Eye (tissue), 1 donor: ENCODE measurements at places on chromosomes 11 and 22.

DNA sequence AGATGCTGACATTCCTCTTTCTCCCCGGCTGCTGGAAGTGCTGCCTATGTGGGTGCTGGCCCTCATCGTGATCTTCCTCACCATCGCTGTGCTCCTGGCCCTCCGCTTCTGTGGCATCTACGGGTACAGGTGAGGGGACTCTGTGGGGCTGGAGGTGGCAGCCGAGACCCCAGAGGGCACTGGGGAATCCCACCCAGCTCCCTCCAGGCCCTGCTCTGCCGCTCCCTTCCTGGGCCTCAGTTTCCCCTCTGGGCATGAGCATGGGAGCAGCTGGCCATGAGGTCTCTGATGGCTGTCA, 21.8 kb downstream of the CSF2RB start:
- no peak for DNase-seq

DNA sequence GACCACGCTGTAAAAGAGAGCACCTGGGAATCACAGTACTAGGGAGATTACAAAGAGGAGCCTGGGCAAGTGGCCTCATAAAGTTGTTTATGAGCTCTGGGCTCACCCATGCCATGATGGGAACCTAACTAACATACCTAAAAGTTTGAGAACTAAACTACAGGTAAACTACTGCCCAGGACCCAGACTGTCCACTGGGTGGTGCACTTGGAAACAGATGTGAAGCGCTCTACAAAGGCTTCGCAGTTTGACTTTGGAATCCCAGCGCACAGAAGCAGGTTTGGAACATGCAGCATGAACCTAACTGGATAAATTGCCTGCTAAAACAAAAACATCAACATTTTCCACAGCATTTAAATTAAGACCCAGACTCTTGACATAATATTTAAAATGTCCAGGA, 418.6 kb downstream of the FAM181B start:
- DNase-seq = peak; percentile 48

GRCh38 chr11:31160504-31161422, 208.8 kb downstream of the DCDC1 start:
- DNase-seq = peak; percentile 57

- no peak for DNase-seq
Measured at GRCh38 chr11:73869332-73869949, 7.2 kb downstream of the COA4 start.

DNA sequence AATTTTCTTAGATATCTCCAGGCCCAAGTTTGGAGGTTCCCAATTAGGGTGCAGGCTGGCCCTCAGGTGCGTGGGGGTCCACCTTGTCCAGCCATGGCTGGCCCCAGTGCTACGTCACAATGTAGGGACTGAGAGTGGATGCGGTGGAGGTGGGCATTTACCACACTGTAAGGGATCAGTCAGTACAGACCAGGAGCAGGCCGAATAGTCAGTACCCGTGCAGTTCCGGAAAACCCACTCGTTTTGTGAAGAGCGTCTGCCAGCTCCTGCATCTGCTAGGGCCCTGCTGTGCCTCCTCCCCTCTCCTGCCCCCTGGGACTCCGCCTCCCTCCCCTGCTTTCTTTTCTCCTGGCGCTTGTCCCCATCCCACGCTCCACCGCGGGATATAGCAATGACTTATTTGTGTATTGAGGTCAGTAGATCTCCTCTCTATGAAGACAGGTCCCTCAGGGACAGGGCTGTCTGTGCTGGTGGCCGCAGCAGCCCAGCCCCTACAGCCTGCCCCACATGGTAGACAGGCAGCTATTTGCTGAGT, 50.4 kb upstream of the SEPTIN5 start:
- peak; percentile 83 for DNase-seq

DNA sequence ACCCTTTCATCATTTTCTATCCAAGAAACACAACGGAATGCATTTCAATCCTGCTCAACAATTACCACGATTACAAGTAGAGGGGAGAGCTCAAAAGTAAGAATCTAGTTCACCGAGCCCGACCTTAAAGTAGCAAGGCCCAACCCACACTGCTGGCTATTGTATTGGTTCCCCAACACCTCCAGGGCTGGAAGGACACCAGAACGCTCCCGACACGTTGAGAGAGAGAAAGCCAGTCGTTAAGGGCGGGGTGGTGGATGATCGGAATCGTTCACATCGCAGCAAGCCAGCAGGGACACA, 690 bp downstream of the CKAP5 start:
- no peak for DNase-seq

DNA sequence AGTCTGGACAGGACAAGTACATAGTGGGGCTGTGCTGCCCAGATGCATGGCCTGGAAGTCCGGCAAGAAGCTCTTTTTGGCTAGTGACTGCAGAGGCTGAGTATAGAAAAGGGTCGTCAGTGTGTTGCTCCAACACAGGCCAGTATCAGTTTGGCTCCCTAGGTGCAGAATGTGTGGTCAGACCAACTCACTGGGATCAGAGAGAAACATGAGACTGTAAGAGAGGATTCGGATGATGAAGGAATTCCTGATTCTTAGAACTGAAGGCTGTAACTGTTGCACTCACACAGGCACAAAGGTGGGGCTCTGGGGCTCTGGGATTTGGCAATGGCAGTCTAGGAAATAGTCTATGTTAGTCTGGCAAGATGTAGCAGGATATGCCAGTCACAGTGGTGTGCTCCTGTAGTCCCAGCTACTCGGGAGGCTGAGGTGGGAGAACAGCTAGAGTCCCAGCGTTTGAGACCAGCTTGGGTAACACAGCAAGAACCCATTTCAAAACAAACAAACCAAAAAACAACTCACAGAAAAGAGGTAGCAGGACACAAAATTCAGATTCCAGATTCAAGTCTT, 11.1 kb upstream of the UPB1 start:
- no peak for DNase-seq

DNA sequence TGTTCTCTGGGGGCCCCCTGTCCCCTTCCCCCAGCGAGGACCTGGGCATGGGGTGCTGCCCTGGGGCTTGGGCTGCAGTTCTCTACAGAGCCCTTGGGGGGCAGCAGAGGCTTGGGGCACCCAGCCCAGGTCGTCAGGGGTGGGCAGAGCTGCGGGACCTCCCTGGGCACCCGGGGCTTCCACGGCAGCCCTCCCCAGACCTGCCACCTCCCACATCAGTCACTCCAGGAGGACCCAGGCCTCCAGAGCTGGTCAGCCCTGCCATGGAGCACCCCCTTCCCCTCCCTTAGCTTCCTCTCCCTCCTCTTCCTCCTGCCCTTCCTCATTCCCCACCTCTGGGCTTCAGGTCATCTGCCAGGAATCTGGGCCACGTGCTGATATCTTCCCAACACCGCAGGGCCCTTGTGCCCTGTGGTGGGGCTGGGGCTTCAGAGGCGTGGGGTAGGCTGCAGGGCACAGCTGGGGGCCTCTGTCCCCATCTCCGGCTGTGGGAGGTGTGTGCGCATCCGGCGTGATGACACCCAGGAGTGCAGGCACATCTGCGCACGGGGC, 5.8 kb downstream of the TSPAN4 start:
- DNase-seq = no peak
